ENCODE measurements at places on chromosomes 11 and 22. TPM values are rescaled to one million over a fixed set of nuclear protein-coding genes. Genes with fewer than 3 reads are reported as not detected.

Gene TTC17
- total RNA-seq = 41.4 TPM

- DNase-seq = no peak
Observed at GRCh38 chr11:102830001-102830727, 13.2 kb downstream of the MMP3 start.

Gene ABTB2
- 0.29 TPM for total RNA-seq

DNA sequence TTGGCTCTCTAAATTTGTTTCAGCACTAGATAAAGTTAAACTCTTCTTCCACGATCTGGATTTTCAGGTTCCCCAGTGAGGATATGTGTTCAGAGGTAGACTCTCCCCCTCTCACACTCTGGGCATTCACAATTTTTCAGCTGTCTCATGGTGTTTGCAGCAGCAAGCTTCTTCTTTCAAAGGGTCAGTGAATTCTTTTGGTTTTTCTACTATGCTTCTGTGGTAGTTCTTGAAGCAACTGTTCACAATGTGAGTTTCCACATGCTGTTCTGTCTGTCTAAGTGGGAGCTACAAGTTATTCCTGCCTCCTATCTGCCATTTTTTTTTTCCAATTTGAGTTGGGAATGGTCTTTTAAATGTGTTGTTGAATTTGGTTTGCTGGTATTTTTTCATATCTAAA, 25.4 kb downstream of the CNTF start:
- no peak for DNase-seq
